ENCODE measurements at places on chromosomes 5 and 9.

- no peak for DNase-seq
Observed at GRCh38 chr9:123742009-123742767, 187.7 kb downstream of the DENND1A start.

GRCh38 chr9:134776080-134776796 lies 104.4 kb upstream of the FCN2 start:
- DNase-seq: no peak

- no peak for DNase-seq
Observed at GRCh38 chr9:100126423-100126822, 27.4 kb downstream of the INVS start.

- no peak for DNase-seq
Observed at GRCh38 chr5:136011414-136012001, 17.3 kb upstream of the TGFBI start.

DNA sequence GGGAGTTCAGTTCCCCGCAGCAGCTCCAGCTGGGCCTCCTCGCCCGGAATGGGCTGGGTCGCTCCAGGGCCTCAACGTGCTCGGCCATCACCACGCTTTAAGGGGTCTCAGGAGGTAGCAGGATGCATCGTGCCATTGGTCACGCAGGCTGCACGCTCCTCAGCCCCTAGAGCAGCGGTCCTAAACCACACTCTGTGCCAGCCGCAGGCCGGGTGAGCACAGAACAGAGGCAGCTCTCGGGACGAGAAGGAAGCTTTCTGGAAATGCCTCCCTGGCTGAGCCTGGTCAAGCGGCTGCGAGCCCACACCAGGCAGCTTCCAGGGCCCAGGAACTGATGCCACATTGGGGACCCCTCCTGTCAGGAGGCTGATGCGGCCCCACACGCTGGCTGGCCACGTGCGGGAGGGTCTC lies 39.3 kb upstream of the LPCAT1 start:
- DNase-seq: no peak

DNA sequence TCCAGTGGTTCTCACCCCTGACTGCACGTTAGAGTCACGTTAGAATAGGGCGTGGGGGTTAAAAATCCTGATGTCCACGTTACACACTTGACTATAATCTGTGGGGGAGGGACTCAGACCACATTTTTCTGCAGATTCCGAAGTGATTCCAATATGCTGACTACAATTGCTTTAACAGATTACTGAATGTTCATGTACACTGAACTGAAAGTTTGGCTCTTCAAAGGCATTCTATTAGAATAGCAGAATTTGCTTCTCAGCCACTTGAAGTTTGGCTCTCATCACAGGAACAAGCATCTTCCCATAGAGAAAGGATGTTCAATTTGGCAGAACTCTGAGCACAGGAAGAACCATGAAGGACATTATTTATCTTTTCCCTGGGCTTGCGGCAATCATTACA lies 84.5 kb downstream of the HAPLN1 start:
- no peak for DNase-seq

DNA sequence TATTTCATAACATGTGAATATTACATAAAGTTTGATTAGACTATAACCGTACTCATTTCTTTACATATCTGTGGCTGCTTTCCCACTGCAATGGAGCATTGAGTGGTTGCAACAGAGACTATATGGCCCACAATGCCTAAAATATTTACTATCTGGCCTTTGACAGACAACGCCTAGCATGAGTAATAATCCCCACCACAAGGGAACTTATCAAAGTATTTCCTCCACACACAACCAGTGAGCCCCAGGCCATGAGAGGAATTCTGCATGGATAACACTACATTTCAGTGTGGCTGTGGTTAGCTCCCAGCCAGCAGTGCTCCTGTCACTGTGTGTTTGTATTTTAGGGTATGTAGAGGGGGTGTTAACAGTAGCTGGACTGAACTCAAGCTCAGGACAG lies 54.8 kb downstream of the FAM81B start:
- DNase-seq: no peak

DNA sequence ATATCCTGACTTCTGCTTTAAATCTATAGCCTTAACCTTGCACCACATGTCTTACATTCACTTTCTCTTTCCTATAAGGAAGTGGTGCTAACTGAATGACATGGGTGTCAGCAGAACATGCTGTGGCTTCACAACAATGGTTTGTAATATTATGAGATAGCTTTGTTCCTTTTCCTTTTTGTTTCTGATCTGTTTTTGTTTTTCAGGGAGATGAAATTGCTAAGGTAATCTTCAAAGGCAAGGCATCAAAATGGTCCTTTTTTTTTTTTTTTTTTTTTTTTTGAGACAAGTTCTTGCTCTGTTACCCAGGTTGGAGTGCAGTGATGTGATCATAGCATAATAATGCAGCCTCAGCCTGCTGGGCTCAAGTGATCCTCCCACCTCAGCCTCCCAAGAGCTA lies 53.6 kb upstream of the RANBP6 start:
- no peak for DNase-seq

DNA sequence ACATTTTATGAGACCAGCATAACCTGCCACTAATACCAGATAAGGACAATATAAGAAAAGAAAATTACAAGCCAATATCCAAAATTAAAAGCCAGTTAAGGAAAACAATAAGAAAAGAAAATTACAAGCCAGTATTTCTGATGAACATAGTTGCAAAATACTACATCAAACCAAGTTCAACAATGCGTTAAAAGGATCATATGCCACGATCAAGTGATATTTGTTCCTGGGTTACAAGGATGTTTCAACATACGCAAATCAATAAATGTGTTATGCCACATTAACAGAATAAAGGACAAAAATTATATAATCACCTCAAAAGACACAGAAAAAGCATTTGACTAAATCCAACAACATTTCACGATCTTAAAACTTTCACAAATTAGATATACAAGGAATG lies 431.9 kb downstream of the ELAVL2 start:
- DNase-seq: no peak

DNA sequence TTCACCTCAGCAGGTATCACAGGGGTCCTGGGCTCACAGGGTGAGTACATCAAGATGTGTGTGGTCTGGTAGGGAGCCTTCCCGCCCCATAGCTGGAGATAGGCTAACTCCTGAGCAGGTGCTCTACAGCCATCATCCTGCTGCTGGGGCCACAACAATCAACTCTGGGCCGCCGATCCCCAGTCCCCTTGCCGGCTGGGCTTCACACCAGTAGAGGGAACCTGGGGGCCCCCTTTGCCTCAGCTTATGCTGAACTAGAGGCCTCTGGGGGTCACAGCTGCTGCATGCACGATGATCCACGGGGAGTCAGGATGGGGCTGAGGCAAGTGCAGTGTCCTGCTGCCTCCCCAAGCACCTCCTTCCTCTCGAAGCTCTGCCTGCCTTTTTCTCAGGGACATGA lies 46.5 kb downstream of the IRF1 start:
- DNase-seq: no peak

DNA sequence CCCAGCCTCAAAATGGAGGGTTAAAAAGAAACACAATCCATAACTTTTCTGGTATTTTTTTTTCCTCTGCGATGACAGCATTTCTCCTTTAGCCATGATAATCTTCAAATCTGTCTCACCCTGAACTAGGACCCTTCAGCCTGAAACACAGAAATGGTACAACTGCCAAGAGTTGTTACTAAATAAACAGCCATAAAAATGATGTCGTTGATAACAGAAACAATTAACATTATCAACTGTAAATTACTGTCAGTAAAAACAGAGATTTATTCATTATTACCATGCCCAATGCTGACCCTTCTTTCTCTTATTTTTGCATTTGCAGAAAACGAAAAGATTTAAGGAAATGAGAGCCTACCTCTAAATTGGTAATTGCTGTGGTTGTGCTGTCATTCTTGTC lies 19.4 kb upstream of the MIER3 start:
- DNase-seq: no peak

DNA sequence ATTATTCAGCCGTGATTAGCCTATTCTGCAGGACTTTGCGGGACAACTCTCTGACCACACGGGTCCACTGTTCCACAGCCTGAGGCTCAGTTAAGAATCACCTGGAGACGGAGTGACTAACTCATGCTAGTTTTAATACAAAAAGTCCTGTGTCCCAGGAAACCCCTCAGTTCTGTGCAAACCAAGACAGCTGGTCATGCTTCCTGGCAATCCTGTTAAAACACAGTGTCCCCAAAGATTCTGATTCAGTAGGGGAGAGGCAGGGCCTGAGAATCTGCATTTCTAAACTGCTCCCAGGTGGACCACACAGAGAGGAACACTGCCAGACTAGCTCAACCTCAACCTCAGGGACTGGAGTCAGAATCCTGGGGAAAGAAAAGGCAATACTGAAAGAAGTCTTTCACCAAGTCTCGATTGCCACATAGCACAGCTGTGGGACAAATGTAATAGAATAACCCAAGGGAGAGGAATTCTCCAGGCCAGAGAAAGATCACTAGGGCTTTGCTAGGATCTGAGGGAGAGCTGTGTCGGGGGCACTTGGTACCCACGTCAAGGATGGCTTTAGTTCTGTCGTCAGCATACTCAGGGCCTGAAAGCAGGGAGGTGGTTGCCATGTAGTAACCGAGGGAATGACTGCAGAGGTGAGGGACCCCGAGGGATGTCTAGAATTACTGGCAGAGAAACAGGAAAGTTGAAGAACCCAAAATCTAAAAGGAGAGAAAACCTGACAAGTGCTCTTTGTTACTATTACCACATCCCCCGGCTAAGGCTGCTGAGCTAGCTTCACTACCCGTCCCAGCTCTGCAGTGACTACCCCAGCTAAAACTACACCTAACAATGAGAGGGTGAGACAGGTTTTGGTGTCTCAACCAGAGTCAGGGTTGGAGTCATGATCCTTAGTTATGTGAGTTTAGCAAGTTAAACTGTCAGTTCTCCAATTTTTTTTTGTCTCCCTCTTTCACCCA lies 8.6 kb downstream of the SUSD1 start:
- DNase-seq: no peak

DNA sequence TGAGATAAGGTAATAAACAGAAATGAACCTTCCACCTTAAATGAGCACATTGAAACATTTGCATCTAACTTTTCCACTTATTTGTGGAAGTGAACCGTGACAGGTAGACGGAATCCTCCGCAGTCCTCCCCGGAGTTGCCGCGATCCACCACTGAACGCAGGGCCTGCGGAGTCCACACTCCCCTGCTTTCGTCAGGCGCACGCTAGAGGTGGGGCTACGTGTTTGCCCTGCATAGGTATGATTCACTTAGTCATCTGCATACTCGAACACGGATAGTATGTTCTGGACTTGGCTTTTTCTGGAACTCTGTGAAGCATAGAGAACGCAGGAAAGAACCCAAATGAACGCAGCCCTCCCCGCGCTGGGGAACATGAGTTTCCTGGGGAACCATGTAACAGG lies 272.8 kb upstream of the IRX4 start:
- DNase-seq: no peak

GRCh38 chr9:109779711-109780452 lies at the start of gene PALM2AKAP2:
TSS of gene PALM2AKAP2 (plus strand) at chr9:109780198. CDS start at chr9:109780489, 291 bp downstream.
- DNase-seq: peak; percentile 36

DNA sequence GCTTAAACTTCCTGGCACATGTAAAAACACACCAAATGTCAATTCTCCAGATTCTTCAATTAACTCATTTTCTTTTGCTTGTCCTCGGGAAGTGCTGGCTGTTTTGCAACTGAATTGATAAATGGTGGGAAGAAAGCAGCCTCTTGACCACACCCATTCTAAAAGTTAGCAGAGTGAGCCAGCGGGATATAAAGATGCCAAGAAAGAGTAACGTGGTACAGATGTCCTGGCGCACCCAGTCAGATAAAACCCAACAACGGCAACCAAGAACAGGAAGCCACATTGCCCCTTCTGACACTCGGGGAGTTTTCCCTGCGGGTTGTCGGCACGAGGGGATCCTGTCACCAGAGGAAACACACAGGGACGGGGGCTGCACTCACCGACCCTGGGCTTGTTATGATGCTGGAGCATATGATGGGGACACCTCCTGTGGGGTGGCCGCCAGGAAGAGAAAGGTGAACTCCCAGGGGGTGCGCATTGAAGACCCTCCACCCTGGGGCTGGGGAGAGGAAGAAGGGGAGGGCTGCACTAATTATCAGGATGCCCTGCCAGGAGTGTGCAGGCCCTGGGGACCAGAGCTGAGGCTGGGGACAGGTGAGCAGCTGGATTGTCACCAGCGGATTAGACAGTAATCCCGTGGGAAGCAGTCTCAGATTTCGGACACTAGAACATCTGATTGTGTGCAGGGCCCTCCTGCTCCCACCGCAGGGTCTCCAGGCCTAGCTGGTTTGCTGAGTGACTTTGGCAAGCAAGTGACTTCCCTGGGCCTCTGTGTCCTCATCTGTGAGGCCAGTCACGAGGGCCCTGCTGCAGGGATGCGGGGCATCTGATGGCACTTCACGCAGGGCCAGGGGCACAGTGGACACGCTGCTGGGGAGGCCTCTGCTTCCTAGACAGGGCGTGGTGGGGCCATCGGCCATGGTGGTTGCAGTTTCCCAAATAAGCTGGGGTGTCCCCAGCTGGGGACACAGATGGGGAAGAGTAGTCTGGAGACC lies 59.2 kb downstream of the CRB2 start:
- DNase-seq: no peak

- DNase-seq: no peak
Observed at GRCh38 chr5:162096448-162096847, 28.9 kb downstream of the GABRG2 start.

DNA sequence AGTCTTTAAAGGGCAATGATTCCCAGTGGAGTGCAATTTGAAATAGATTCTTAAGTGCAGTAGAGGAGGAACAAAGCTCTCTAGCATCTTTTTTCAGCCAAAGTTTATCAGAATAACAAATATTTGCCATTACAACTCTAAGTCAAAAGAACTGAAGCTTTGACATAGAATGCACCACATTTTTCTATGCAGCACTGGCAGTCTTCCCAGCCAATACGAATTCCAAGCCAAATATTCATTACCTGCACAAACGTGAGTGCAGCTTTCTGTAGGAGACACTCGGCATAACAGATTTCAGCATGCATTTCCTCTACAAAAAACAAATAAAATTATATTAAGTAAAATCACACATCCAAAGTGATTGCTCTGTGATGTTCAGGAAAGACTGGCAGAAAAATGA lies 103.4 kb downstream of the TTC39B start:
- DNase-seq: no peak

DNA sequence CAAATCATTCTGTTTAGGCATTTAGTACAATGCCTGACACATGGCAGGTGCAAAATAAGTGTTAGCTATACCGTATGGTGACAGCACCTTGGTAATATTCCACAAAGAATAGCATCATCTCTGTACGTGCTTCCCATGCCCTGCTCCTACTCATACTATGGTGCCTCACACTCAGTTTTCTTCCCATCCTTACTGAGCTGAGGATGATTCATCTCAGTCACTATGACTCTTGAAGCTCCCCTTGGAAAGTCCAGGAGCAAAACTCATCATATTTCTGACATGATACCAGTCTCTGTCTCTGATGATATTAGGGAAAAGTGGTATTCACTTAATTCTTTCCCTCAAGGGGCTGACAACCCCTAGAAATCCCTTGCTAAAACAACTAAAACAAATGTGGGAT lies 423.3 kb downstream of the EFNA5 start:
- DNase-seq: no peak
